Dorsolateral prefrontal cortex (tissue), 122 donors: ENCODE measurements at places on chromosomes 7 and 10. TPM values are rescaled to one million over a fixed set of nuclear protein-coding genes. Genes with fewer than 3 reads are reported as not detected.

Gene HPS1
- total RNA-seq: 49.5 TPM

Gene TMEM213
- total RNA-seq: not detected

Gene MCU
- total RNA-seq: 18.6 TPM

Gene RET
- total RNA-seq: 11.5 TPM

DNA sequence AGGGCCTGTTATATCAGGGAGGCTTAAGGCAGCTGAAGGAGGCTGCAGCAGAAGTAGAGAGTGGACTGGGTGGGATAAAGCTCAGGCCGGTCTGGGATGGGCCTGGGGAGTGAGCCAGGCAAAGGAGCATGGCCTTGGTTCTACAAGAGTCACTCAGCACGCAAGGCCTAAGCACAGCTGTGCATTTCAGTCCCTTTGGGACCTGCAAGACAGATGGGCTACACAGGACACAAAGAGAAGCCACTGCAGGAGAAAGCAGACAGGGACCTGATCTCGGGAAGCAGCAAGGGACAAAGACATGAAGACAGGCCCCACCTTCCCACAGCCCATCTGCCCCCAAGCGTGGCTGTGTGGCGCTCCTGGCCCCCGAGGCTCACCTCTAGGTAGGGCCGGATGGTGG is 29.4 kb downstream of the RRP12 start:
- no peak for DNase-seq

GRCh38 chr10:71045936-71046335 is 157.6 kb upstream of the PCBD1 start:
- DNase-seq: no peak

GRCh38 chr7:36879021-36879420 is 154.7 kb upstream of the AOAH start:
- DNase-seq: no peak

DNA sequence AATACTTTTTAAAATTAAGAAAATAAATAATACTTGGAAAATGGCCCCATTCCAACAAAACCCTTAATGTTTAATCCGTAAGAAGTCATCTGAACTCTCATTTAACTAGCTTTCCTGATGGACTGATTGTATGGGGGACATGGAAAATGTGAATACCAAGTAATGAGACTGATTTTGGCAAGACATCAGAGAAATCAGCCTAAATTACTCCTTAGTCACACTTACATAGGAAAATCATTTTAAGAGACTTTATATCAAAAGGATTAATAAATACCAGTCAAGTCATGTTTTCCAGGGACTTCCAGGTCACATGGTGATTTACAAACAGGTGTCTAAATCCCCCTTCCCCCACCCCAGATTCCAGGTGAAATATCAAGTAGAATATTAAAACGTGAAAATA is 58.2 kb downstream of the GRM8 start:
- no peak for DNase-seq

DNA sequence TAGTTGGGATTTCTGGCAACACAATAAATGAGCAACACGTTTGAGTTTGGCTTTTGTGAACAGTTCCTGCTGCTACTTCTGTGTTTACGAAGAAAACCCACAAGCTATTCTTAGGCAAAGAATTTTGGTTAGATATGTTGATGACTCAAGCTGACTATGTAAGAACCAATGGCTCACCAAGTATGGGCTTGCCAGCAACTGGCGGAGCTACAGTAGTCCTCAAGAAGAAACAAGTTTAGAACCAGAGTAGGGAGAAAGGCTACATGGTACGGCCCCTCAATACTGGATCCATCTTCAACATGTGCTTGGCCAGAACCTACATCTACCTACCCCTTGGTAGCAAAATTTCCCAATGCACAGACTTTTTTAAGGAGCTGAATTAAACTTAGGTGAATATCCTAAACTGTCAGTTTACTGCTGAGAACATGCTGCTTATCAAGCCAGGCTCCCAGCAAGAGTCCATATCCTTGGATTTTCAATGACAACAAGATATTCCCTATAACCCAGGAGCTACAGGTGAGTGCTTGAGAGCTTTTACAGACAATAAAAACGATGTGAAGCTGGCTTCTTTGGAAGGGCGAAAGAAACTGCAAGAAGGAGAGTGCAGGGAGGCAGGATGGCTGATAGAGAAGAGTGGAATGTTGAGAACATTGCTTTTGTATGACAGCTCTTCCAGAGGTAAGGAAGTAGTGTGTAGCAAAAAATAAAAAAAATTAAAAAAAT is 74.3 kb upstream of the ASAH2 start:
- DNase-seq: no peak

DNA sequence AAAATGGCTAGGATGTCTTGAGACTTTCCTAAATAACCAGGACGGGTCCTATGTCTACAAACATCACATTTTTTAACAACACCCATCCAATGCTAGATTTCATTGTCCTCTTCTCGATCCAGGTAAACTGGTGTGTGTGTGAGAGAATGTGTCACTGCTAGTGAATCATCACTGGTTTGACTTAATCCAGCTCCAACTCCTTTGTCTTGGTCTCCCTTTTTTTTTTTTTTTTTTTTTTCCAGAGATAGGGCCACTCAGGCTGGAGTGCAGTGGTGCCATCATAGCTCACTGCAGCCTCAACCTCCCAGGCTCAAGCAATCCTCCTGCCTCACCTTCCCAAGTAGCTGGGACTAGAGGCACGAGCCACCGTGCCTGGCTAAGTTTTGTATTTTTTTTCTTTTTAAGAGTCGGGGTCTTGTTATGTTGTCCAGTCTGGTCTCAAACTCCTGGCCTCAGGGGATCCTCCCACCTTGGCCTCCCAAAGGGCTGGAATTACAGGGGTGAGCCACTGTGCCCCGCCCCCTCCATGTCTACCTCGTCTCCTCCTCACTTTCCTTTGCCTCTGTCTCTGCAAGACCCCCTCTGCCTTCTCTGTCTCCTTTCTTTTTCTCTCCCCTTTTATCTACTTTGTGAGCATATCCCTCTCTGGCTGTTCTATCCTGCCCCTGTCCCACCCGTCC is 2.2 kb upstream of the UFSP1 start:
- no peak for DNase-seq

DNA sequence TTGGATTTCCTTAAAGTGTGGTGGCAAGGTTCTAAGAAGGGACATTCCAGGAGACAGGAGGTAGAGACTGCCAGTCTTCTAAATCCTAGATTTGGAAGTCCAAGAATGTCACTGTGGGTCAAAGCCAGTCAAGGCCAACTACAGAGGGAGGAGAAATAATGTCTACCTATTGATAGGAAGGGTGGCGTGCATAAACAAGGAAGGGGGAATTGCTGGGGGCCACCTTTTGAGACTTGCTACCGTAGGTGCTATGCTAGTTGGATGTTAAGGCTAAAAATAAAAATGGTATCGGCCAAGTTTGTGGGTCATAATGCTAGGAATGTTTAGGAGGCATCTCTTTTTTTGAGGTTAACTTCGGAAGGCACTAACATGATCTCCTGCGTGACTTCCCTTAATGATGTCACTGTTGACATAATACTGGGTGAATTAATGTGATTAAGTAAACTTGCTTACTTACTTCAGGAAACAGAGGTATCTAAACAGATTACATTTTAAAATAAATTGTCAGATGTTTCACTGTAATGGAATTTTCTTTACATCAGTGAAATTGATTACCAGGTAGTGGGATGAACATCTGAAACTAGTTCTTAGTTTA is 4.8 kb downstream of the BTRC start:
- no peak for DNase-seq

DNA sequence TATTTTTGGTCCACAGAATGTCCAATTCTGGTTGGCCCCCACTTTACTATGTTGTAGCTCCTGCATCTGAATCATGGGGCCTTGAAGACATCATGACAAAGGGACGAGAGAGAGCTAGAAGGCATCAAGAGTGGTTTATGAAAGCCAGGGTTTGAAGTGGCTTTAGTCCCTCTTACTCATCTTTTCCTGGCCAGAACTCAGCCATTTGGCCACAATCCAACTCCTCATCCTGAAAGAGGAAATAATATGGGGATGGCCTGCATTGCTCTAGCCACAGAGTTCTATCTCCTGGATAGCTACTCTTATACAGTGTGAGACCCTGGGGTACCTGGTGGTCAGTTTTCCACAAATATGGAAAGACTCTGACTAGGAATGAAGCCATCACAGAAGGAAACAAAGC is 418.9 kb downstream of the XPNPEP1 start:
- no peak for DNase-seq

- DNase-seq: no peak
Measured at GRCh38 chr10:24483701-24484100, 240.0 kb downstream of the ARHGAP21 start.
